ENCODE measurements at places on chromosomes 2 and 18.
A peak's percentile ranks its signal among the peaks of the same experiment; 100 is the strongest.

DNA sequence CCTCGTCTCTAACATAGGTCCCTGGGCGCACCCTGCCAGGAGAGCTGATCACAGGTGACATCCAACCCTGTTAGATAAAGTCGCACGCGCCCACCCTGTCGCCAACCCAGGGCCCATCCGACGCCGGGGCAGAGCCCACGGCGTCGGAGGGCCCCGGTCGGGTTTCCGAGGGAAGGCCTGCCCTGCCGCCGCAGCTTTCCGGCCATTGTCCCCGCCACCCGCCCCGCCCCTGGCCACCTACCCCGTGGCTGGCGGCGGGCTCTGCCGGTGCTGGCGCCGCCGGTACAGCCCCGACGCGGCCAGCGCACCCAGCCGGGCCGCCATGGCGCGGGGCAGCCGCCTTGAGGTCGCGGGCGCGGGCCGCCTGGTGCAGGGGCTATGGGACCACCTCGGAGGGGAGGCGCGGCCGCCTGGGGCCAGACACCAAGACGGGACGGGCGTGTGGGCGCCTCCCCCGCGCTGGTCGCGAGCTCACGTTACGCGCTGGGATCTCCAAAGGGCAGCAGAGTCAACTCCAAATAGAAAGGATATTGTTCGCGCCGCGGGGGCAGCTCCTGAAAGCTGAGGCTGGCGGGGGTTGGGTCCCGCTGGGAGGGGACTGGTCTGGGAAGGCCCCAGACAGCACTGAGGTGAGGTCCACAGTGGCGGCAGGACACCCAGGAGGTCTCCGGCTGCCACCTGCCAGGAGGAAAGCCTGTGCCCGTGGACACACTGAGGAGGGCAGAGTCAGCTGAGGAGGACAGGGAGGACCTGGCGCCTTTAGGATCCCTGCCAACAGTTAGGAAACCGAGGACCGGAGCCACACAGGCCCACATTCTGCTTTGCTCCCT, 11.1 kb downstream of the LIMS2 start:
- DNase-seq: peak; percentile 46

- no peak for DNase-seq
These were observed 38.3 kb upstream of the DNMT3A start for GRCh38 chr2:25380023-25380422.

GRCh38 chr2:234142530-234142929, 92.0 kb downstream of the SPP2 start:
- no peak for DNase-seq

GRCh38 chr2:163264341-163264740, 425.8 kb upstream of the KCNH7 start:
- no peak for DNase-seq

GRCh38 chr2:108244667-108245414, 5.1 kb downstream of the SULT1C3 start:
- DNase-seq: no peak

- DNase-seq: peak; percentile 97
These were observed at the start of gene SFT2D3 for GRCh38 chr2:127701193-127701650. Gene SFT2D3 (plus strand): TSS chr2:127701497. CDS start chr2:127701529, 32 bp downstream.

DNA sequence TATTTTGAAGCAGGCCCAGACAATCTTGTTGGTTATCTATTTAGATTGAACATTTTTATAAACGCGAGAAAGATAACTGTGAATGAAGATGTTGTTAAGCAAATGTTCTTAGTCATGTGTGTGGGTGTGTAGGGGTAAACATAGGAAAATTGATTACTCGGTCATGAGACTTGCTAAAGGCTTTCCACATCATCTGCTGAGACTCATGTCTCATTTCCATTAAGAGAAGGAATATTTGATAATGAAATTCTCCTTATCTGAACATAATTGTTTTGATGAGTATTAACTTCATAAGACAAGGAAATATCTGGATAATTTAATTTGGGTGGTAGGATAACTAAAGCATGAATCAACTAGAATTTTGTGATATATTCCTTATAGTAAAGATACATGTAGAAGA, 19.7 kb downstream of the CCDC102B start:
- DNase-seq: no peak

GRCh38 chr18:32201948-32202672, 12.3 kb downstream of the MEP1B start:
- no peak for DNase-seq

- DNase-seq: no peak
These were observed 635.1 kb upstream of the SLC39A10 start for GRCh38 chr2:195021711-195022507.

GRCh38 chr18:79856119-79857007, 58.6 kb downstream of the KCNG2 start:
- peak; percentile 80 for DNase-seq

DNA sequence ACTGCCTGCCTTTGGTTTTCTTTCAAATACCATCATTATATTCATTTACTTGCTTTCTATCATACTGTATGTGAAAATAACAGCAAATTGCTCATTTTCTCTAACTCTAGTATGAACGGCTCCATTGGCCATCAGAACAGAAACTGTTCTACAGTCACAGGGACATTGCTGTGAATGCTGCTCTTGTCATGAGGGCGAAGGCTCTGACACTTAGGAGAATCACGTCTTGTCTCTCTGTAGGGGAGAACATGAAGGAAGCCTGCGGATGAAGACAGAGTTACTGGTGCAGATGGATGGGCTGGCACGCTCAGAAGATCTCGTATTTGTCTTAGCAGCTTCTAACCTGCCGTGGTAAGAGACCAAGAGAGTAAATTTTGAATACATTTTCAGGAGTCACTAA, 41.7 kb upstream of the ELOA2 start:
- DNase-seq: no peak

DNA sequence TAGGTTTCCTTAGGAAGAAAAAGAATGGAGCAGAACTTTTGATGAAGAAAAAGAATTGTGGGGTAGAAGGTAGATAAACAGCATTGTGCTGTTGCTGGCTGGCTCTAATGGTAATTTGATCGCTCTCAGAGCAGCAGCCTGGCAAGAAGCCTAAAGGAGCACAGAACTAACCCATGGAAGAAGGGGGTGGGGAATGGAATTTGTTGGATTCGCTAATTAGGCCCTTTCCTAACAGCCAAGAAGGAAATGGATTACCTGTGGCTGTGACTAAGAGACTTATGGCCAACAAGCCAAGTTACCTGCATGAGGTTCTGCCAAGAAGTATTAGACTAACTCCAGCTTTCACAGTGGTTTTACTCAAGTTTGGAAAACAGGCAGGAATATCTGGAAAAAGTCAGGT, 210.6 kb downstream of the IKZF2 start:
- DNase-seq: peak; percentile 70

DNA sequence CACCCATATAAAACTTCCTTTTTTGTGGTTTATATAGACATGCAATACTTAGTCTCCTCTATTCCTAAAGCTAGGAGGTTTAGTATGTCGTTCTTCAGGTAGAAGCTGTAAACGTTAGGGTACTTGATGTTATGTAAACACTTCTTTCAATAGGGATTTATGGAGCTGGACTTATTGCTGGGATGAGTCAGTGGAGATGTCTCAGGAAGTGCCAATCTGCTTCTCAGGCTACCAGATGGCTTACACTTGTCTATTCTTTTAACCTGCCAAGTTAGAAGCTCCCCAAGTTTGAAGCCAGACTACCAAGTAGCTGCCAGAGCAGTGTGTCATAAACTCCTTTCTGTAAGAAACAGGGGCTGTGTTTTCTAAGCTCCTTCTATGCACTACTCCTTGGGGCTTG, 756.5 kb upstream of the LRRTM1 start:
- no peak for DNase-seq

GRCh38 chr2:43405829-43406228, 179.4 kb upstream of the ZFP36L2 start:
- no peak for DNase-seq

GRCh38 chr2:217790195-217790594, 212.6 kb downstream of the TNS1 start:
- no peak for DNase-seq

GRCh38 chr2:132875193-132875592, 205.2 kb upstream of the LYPD1 start:
- no peak for DNase-seq

GRCh38 chr18:9495916-9496705, 20.8 kb downstream of the RALBP1 start:
- no peak for DNase-seq

DNA sequence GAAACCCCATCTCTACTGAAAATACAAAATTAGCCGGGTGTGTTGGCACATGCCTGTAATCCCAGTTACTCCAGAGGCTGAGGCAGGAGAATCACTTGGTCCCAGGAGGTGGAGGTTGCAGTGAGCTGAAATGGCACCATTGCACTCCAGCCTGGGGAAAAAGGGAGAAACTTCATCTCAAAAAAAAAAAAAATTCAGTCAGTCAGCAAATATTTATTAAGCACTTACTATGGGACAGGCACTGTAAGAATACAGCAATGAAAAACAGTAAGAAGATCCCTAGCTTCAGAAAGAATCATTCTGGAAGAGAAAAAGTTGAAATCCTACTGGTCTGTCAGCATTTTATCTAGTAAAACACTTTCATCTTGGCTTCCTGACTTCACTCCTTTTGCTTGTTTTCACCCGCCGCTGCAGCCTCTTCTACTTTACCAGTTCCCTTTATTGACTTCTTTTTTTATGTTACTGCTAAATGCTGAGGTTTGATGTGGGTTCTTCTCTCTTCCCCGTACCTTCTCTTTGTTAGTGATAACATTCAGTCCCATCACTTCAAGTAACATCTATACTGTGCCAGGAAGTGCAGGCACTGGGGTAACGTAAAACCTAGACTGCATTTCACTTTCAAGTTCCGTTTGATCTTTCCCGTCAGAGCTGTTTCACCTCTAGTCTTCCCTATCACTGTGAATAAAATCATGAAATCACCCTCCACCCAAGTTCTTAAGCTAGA, 10.8 kb upstream of the TAF4B start:
- no peak for DNase-seq

- DNase-seq: no peak
These were observed 492.3 kb upstream of the ZEB2 start for GRCh38 chr2:145012214-145012670.

- DNase-seq: no peak
These were observed 5.1 kb downstream of the DLX2 start for GRCh38 chr2:172097557-172098131.

DNA sequence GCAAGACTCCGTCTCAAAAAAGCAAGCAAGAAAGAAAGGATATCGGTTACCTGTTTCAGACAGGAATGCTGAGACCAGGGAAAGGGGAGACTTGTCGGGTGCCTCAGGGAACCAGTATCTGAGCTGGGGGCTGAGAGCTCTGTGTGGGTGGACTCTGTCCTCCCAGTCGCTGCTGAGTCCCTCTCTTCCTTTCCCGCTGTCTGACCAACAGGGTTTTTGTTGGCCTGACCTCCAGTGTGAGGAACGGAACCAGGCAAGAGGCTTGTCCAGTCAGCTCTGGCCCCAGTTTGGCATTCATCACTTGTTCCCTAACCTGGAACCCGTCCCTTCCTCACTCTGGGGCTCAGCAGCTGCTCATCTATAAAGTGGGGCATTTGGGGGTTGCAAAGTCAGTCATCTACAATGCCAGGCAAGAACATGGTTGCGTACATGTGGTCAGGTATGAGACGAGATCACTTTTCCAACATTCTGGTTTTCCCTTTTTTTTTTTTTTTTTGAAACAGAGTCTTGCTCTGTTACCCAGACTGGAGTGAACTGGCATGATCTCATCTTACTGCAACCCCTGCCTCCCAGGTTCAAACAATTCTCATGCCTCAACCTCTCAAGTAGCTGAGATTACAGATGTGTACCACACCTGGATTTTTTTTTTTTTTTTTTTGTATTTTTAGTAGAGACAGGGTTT, 116.4 kb downstream of the PLB1 start:
- DNase-seq: no peak

GRCh38 chr18:36108196-36108595, 20.9 kb downstream of the SLC39A6 start:
- no peak for DNase-seq

DNA sequence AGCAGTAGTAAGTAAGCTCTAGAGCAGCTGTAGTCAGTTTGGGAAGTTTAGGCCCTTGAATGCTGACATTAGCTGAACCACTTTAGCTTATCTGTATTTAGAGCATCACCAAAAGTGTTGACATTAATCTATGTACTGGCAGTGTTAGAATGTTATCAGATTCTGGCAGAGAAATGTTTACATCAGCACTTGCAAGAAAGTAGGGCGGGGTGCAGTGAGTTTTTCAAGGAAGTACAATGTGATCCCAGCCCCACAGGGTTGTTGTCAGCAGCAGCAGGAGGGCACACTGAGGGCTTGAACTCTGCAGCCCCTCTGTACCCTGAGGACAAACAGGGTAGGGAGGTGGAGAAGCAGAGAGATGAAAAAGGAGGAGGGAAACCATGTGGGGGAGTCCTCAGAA, 35.5 kb upstream of the RMP24 start:
- DNase-seq: no peak

GRCh38 chr2:210481601-210482175, 5.1 kb upstream of the LANCL1 start:
- peak; percentile 36 for DNase-seq

GRCh38 chr2:128306931-128307460, 11.7 kb downstream of the HS6ST1 start:
- peak; percentile 22 for DNase-seq

DNA sequence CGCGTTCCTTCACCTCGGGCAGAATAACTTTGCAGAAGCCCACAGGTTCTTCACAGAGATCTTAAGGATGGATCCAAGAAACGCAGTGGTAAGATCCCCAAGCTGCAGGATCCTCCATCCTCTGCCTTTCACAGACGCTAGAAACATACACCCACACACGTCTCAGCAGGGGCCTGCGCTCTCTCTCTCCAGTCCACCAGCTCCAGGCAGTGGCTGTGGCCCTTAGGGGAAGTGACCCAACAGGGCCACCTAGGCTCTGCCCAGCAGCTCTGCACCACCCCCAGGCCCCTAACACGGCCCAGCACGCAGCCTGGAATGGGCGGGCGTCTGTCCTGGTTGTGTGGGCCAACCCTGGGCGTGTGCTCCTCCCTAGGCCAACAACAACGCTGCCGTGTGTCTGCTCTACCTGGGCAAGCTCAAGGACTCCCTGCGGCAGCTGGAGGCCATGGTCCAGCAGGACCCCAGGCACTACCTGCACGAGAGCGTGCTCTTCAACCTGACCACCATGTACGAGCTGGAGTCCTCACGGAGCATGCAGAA, 40.4 kb downstream of the ADI1 start:
- no peak for DNase-seq

- DNase-seq: no peak
These were observed 107.1 kb downstream of the LYPD6B start for GRCh38 chr2:149145314-149146295.

DNA sequence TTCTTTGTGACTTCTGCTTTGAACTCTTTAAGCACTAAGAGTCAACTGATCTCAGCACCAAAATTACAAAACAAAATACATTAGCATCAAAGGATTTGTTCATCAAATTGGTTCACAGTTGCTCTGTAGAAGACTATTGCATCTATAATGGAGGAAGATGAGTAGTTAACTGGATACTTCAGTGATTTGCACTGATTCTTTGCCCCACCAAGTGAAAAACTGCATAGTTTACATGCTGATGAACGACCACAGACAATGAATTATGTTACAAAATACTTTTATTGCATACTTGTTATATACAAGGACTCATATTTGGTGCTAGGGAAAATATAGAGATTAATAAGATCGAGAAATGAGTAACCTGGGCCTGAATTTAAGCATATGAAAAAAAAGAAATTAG, 107.2 kb downstream of the SCG2 start:
- DNase-seq: no peak

GRCh38 chr2:56806924-56807323, 623.1 kb downstream of the CCDC85A start:
- no peak for DNase-seq

GRCh38 chr18:46466234-46467160, 190.5 kb downstream of the LOXHD1 start:
- DNase-seq: peak; percentile 79
